CD4-positive, alpha-beta T cell treated with Interleukin-17A for 4 hours (primary cell): ENCODE measurements at places on chromosomes 5 and 9.

DNA sequence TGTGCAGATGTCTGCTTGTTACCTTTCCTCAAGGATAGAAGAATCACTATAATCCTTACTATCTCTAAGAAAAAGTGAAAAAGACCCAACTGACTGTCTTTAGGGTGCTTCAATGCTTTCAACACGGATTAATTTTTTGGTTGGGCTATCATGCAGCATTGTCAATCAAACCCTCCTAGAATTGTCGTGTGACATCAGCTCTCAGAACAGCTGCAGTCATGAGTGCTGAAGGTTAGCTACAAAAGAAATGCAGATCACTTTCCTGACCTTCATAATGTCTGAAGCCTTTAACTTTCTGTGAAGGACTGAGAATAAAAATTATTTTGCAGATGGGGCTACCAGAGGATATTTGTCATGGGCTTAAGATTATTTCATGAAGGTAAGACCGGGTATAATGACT lies 107.9 kb upstream of the EFNA5 start:
- no peak for DNase-seq

GRCh38 chr5:172775326-172776234 lies 4.6 kb upstream of the DUSP1 start:
- DNase-seq = no peak

GRCh38 chr5:434443-435146 lies 8.4 kb upstream of the EXOC3 start:
- DNase-seq = no peak

- no peak for DNase-seq
Observed at GRCh38 chr5:39423331-39423751, 1.4 kb downstream of the DAB2 start.

DNA sequence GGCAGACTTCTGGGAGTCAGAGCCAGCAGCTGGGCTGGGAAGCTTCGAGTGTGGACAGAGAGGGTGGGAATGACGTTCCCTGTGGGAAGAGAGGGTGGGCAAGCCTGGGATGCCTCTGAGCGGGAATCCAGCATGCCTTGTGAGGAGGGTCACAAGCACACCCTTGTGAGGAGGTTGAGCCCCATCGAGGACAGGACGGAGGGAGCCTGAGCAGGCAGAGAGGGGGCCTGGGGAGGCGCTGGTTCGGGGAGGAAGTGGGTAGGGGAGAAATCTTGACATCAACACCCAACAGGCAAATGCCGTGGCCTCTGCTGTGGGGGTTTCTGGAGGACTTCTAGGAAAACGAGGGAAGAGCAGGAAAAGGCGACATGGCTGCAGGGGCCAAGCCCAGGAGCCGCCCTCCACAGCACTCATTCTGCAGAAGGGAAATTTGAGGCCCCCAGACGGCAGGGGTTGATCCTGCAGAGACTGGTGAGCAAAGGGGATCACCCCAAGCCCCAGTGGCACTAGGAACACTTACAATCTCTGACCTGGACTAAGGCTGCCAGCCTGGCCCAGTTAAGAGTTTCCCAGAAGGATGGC lies 1.1 kb upstream of the IL13 start:
- DNase-seq = no peak

GRCh38 chr5:1152771-1153282 lies 41.0 kb upstream of the SLC12A7 start:
- DNase-seq = no peak

GRCh38 chr9:77751341-77752091 lies 103.4 kb upstream of the GNA14 start:
- DNase-seq = peak; percentile 21

DNA sequence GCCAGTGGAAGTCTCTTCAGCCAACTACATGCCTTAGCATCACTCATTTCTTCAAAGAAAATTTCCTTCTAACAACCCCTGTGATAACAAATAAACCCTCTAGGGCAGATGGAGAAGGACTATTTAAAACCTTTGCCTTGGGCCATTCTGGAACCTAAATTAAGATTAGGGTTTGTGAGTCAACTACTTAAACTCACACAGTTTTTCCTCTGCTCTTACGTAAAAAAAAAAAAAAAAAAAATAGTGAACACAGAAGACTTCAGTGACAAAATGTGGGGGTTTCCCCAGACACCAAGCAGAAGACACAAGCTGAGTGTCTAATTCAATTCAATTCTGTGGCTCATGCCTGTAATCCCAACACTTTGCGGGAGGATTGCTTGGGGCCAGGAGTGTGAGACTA lies 65.8 kb upstream of the ERCC6L2 start:
- DNase-seq = no peak

GRCh38 chr5:81783401-81783800 lies 32.5 kb upstream of the SSBP2 start:
- no peak for DNase-seq

GRCh38 chr5:11258001-11258400 lies 497.0 kb upstream of the DAP start:
- DNase-seq = no peak

DNA sequence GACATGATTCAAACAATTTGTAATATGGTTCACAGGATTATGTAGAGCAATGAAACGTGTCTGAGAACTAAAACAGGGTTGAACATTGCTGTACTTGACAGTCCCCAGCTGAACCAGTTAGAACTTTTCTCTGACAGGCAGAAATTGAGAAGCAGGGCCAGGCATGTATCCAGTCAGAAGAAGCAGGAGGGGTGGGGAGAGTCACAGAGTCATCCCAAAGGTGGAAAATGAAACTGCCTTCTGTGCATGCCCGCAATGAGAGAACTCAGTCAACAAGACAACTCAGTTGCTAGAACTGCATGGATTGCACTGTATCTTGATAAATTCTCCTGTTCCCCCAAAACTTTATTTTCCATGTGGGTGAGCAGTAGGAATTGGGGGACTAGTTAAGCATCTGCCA lies 72.9 kb upstream of the PRLR start:
- DNase-seq = no peak

- DNase-seq = no peak
Observed at GRCh38 chr5:44536650-44537260, 147.5 kb upstream of the FGF10 start.

- DNase-seq = no peak
Observed at GRCh38 chr5:87185838-87186237, 81.8 kb upstream of the RASA1 start.

- no peak for DNase-seq
Observed at GRCh38 chr5:112143690-112144089, 275.4 kb downstream of the EPB41L4A start.

GRCh38 chr5:157961176-157961575 lies 102.2 kb upstream of the CLINT1 start:
- no peak for DNase-seq

DNA sequence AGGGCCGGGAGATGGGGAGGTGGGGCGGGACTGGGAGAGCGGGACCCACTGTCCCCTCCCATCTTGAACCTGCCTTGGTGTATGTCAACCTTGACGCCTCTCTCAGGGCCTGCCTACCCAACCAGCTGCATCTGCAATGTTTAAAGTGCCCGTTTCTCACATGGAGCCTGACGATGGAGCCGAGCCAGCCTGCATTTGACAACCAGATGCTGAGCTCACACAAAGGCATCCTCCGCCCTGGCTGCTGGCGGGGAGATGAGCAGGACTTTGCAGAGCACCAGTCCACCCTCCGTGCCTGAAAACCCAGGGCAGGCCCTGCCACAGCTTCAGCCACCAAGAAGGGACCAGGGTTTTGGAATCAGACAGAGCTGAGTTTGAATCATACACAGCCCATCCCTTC lies 141.1 kb upstream of the SMIM23 start:
- no peak for DNase-seq

DNA sequence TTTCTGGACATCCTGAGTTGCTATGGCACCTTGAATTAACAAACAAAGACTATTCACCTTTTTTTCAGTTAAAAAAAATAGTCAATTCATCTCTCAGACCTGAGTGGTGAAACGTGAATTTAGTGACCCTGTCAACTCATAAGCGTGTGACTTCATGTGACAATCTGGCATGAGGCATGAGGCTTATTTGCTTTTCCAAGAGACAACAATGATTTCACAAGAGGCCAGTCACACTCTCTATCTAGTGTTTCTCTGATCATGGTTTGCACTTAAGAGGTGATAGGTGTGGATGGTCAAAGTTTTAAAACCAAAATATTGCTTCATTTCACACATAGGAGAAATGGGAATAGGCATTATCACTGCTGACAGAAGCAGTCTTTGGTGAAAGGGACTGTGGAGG lies 559.6 kb upstream of the ACO1 start:
- no peak for DNase-seq

DNA sequence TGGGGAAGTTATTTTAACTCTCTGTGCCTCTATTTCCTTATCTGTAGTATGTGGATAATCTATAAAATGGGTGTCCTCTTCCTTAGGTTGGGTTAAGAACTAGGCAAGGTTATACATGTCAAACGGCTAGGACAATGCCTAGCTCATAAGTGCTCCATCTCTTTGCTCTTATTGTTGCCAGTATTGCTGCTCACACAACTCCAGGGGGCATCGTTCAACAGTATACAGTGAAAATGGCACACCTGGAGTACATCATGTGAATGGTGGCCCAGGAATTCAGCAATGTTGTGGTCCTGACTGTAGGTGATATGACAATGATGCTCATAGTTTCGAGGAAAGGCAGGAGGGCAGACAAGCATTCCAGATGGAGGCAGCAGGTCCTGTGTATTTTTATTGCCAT lies 30.1 kb downstream of the SLIT3 start:
- no peak for DNase-seq

DNA sequence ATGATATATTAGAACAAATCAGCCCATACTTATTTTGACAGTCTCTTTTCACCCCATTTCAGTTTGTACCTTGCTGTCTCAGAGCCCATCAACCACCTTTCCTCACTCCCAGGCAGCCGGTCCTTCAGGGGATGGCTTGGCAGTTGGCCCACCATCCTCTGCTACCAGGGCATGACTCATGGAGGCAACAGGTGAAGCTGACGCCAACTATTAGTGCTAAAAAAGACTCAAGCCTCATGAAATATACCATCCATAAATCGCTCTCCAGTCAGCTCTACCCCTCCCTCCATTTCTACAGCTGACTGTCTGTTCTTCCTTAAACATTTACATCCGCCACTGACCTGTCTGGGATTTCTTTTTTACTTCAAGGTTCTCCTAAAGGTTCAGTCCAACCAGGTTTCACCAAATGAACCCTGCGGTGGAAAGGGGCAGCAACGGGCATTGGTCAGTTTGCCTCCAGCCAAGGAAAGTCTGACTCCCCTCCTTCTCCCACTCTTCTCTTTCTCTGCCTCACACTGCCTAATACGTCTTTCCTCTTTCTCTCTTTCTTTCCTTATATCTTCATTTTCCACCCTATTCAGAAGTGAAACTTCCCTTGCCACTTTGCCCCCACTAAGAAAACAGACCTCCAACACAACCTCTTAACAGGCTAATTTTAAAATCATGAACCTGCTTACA lies 439.1 kb downstream of the RAB3C start:
- no peak for DNase-seq

GRCh38 chr9:11194246-11194645 lies 581.4 kb upstream of the PTPRD start:
- no peak for DNase-seq

DNA sequence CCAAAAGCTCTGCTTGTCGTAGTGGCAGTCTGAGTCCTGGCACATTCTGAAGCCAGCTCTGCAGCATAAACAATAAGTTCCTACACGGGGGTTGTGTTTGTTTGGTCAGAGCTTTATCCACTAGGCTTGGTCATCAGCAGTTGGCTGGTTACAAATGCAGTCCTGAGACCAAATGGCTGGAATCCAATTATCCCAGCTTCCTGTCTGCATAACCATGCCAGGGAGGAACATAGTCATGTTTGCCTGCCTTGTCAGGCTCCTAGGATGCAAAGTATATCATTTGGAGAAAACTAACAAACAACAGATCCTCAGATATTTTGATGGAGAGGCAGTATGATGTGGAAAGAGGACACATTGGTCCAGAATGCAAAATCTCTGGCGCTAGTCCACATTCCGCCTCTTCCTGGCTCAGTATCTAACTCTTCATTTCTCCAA lies 85.8 kb downstream of the FBXO38 start:
- DNase-seq = no peak

DNA sequence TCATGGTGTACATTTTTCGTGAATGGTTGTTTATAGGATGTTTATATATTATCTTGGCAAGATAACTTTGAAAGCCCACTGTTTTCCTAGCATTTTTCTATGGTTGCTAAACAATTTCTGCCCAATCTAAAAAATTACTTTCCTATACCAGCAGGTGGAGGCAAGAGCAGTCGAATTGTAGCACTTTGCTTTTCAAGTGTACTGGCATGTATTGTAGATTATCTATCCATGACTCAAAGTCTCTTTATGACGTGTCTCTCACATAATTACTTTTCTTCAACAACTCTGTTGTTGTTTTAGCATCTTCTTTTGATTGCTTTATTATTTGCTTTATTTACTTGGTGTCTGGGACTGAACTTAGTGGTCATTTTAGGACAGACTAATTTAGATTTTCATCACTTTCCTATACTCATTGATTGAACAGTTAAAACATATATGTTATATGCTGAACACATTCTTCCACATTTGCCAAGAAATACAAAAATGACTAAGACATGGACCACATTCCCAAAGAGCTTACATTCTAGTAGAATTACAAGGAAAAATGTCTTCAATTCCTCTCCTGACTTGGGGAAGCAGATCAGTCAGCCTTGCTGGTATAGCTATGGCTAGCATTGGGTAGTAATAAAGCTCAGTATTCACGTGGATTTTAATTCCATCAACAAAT lies 20.7 kb downstream of the NLN start:
- DNase-seq = peak; percentile 22

GRCh38 chr5:162683284-162683683 lies 615.7 kb downstream of the GABRG2 start:
- DNase-seq = no peak

DNA sequence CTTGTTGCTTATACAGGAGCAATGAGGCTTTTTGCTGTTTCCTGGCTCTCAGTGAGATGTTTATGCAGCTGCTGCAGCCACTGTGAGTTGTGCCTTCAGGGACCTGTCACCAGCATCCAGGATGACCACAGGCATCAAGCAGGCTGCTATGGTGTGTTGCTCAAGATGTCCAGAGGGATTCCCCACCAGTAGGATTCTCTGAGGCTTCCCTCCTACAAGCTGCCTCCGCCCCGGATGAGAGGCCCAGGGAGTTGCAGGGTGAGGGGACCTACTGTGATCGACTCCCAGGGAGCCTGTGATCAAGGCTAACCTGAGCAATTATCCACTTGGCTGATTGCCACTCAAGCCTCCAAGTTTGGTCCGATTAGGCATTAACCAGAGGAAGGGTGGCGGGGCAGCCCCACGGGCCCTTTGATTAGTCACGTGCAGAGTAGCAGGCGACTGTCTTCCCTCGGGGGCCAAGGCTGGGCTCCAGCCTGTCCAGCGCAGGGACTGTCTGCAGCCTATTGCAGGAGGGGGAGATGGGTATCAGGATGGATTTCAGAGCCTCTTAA lies 1.8 kb upstream of the FAT2 start:
- no peak for DNase-seq

GRCh38 chr5:95256991-95257390 lies 27.9 kb downstream of the MCTP1 start:
- no peak for DNase-seq

DNA sequence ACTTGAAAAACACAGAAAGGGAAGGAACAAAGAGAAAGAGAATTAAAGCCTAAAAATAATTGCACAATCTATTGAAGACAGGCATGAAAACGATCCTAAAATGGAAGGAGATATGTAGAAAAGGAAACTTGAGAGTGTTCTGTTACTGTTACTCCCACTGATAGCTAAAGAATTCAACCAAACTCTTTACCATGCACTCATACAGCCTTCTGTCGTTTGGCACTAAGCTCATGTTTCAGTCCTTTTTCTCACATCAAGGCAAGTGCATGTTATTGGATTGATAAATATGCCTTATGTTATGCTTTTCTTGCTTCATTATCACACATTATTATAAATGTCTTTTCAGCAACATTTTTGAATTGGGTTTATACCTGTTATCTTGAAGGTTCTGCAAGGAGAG lies 696.5 kb downstream of the EFNA5 start:
- DNase-seq = no peak

GRCh38 chr5:72353046-72353445 lies 32.9 kb downstream of the PTCD2 start:
- no peak for DNase-seq
